ENCODE measurements at places on chromosomes 3 and 15. TPM values are rescaled to one million over a fixed set of nuclear protein-coding genes. Genes with fewer than 3 reads are reported as not detected.

DNA sequence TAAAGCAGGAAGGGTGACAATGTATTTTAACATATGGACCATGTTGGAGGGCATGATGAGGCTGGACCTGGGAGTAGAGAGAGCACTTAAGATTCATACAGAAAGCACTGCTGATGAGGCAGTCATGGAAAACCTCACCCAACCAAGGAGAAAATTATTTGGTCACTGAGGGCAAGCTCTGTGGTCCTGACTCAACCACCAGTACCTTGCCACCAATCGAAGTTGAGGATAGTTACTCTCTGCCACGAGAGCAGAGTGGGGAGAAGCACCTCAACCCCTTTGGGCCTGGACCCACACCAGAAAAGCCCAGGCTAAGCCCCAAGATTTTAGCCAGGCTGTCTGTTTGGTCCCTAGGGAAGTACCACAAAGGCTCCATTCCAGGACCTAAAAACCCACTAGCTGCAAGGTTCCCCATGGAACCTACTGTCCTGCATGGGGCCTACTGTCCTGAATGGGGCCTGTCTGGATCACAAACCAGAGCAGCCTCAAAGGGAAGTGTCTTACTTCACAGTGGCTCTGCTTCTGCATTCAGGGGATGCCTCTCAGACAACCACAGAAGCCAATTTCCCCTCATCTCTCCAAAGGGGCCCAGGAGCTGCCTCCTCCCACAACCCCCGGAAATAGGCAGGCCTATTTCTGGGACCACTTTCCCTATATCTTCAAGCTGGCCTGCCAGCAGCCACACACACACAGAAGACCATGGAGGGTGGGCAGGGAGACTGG lies 4.2 kb downstream of the CCDC71 start:
- peaks cover 20% of the 10 kb centered on the region for H3K4me1 ChIP-seq
- no peak overlapping the region for H3K27ac ChIP-seq
- no peak overlapping the region for H3K4me3 ChIP-seq
- no peak for DNase-seq

GRCh38 chr15:83444936-83445335 lies 2.2 kb upstream of the SH3GL3 start:
- H3K27ac ChIP-seq: no peak overlapping the region
- peaks cover 11% of the 10 kb centered on the region for H3K27me3 ChIP-seq
- no peak for DNase-seq
- H3K4me3 ChIP-seq: no peak overlapping the region
- peaks cover 8% of the 10 kb centered on the region for H3K4me1 ChIP-seq

The SELENOT gene
- total RNA-seq: 199 TPM

The CTXN2 gene
- total RNA-seq: not detected

All from adrenal gland (tissue), 19 donors.